ENCODE measurements at places on chromosomes 11 and 22. TPM values are rescaled to one million over a fixed set of nuclear protein-coding genes. Genes with fewer than 3 reads are reported as not detected.

LSP1 gene
- 10.6 TPM for total RNA-seq

- DNase-seq, result no peak
Measured at GRCh38 chr22:39580795-39581194, 10.2 kb downstream of the CACNA1I start.

DNA sequence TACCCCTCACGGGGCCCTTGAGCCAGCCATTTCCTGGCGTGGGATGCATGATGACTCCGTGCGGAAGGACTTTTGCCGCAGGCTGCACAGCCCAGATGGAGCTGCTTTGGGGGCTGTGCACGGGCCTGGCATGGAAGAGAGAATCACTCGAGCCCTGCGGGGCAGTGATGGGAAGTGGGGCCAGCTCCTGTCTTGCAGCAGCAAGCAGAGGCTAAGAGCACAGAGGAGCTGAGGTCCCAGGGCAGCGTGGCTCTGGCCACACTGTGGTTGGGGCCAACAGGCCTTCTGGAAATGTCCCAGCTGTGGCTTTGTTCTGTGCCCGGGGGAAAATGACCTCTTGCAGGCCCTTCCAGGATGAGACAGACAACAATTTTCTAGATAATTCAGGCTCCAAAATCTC lies 92.7 kb upstream of the TIMP3 start:
- no peak for DNase-seq

ELFN2 gene
- not detected for total RNA-seq

- DNase-seq, result no peak
Measured at GRCh38 chr11:15976433-15977045, 379.8 kb downstream of the SOX6 start.

DNA sequence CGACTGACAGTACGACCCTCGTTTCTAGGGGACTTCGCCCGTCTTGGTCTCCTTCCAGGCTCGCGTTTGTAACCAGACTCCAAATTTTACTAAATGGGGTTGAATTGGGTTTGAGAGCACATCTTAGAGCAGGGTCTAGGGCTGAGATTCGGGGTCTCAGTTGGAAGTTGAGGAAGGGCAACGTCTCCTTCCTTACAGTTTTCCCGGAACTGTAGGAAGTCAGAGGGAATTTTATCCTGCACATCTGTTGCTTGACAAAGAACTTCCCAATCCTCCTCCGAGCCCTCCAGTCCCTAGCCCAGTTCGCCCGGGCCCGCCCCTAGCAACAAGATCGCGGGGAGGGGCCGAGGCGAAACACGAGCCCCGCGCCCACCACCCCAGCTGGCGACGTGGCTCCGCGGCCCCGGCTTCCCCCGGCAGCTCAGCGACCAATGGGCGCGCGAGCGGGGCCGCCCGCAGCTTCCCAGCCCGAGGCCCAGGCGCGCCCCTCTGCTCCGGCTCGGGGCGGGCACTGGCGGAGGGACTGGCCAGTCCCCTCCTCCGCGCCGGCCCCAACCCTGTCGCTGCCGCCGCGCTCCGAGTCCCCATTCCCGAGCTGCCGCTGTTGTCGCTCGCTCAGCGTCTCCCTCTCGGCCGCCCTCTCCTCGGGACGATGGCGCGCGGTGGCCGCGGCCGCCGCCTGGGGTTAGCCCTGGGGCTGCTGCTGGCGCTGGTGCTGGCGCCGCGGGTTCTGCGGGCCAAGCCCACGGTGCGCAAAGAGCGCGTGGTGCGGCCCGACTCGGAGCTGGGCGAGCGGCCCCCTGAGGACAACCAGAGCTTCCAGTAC lies at the start of gene RCN1:
TSS of gene RCN1 (plus strand) at position 530 of the 826 bp plus-strand sequence. CDS start at position 653, 123 bp downstream.
- peak; percentile 55 for DNase-seq

DNA sequence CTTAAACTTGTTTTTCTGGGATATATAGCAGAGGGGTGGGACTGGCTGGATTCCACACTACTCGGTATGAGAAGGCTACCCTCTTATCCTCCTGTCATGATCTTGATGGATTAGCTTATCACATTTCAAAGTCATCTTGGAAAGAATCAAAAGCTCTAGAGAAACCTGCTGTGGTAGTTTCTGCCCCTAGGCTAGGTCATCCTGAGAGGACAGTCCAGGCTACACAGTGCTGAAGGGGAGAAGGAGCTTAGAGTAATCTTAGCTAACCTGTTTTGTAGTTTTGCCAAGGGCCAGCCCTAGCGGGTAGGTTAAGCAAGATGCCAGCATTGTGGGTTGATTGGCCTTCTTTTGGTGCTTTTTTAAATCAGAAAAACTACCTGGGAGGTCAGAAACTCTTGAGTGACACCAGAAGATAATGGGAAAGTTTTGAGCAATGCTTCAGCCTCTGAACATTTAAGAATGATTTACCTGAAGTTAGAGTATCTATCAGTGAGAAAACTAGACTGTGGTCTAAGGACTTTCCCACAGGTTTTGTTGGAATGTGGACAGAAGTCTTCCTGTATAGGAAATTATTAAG lies 21.3 kb downstream of the PIWIL4 start:
- DNase-seq, result no peak

GLB1L3 gene
- not detected for total RNA-seq

UBQLN3 gene
- total RNA-seq, result 0.53 TPM

DNA sequence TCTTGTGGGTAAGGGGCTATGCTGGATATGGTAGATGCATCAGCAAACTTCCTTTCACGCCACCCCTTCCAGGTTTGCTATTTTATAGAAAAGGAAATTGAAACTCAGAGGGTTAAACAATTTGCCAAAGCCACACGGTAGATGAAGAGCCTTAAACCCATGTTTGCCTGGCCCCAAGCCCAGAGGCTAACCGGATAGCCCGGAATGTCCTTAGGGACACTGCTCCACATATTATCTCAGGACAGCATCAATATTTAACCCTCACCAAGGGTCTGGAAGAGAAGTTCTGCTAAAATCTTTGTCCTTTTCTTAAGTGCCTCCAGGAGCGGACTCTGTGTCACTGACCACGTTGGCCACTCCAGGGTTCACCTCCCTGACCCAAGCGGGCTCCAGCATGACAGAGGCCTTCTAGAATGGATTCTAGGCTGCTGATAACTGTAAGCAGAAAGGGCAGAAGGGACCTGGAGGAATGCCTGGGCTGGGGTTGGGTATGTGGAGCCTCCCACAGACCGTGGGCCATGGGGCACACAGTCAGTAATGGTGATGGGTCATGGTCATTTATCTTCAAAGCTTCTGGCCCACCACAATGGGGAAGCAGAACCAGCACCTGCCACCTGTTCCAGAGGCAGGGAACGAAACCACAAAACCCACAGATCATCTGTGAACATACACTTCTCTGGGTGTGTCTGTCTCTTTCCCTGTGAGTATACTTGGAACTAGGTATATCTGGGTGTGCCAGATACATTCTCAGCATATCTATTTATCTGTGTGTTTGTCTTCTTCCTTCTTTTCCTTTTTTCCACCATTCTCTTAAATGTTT lies 5.4 kb upstream of the TMEM86A start:
- DNase-seq, result no peak

GRCh38 chr22:29882716-29883044 lies 294 bp upstream of the MTMR3 start:
- DNase-seq, result no peak

DNA sequence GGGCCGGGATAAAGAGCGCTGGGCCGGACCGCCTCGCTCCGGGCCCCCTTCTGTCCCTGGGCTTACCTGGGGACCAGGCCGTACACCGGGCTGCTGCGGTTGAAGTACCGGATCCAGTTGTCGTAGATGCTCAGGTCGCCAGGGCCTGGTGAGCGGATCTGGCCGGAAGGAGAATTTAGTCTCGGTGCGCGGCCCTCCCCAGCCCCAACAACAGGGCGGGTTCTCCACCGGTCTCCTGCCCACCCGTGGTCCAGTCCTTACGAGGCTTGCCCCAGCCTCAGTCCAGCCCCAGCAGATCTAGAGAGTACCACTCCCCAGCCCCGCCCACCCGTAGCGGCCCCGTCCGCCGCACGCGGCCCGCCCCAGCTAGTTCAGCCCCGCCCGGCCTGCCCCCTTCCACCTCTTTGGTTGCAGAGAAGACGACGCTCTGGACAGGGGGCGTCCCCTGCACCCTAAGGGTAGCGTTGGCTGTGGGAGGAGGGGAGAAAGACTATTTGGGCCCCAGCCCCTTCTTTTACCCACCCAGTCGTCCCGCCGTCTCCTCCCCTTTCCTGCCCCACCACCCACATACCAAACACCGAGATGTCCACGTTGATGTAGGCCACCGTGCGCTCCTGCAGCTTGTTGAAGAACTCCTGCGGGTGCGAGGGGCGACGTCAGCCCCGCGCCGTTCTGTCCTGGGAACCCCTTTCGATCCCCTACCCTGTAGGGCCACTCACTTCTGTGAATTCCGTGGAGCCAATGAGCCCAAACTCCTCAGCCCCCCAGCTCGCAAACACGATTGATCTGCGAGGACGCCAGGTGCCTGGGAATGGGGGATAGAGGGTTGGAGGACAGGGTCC lies 6.8 kb downstream of the SAC3D1 start:
- peak; percentile 48 for DNase-seq

DNA sequence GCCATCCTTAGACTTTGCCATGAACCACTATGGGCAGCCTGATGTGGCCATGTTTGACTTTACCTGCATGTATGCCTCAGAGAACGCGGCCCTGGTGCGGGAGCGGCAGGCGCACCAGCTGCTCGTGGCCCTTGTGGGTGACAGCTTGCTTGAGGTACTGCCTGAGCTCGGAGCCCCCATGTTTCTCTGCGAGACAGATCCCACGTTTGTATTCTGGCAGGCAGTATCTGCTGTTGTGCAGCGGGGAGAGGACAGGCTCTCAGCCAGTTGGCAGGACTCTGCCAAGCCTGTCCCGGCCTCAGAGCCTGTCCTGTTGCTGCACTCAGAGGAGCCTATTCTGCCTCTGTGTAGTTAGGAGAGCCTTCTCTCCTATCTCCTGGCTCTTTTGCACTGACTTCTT lies 109.9 kb downstream of the MICAL2 start:
- DNase-seq, result no peak

FDXACB1 gene
- total RNA-seq, result 0.53 TPM

GRCh38 chr22:17369439-17370025 lies at the start of gene CECR2:
Gene CECR2, plus strand, starts transcription at chr22:17369460. Its CDS starts 324 bp downstream, at chr22:17369784.
- DNase-seq, result no peak

- DNase-seq, result peak; percentile 44
Measured at GRCh38 chr11:118899706-118900360, 16.1 kb downstream of the CXCR5 start.

DNA sequence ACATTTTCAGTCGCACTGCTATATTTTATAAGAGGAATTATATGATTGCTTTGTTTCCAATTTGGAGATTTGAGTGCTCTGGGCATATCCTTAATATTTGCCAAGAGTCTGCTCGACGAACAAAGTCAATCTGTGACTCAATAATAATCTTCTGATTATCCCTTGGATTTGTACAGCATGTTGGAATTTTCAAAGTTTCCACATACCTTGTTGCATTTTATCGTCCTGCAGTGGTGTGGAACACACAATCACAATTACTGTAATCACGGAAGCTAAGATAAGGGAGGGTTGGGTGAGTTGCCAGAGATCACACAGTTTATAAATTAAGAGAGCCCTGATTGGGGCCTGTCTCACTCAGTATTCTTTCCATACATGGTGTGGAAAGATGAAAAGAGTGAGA lies 189.3 kb downstream of the GUCY1A2 start:
- no peak for DNase-seq

DNA sequence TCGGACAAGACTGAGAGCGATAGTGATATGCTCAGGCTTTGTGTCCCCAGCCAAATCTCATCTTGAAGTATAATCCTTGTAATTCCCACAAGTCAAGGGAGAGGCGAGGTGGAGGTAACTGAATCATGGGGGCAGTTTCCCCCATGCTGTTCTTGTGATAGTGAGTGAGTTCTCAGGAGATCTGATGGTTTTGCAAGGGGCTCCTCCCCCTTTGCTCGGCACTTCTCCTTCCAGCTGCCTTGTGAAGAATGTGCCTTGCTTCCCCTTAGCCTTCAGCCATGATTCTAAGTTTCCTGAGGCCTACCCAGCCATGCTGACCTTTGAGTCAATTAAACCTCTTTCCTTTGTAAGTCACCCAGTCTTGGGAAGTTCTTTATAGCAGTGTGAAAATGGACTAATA lies 7.5 kb upstream of the FOLR2 start:
- peak; percentile 46 for DNase-seq

DNA sequence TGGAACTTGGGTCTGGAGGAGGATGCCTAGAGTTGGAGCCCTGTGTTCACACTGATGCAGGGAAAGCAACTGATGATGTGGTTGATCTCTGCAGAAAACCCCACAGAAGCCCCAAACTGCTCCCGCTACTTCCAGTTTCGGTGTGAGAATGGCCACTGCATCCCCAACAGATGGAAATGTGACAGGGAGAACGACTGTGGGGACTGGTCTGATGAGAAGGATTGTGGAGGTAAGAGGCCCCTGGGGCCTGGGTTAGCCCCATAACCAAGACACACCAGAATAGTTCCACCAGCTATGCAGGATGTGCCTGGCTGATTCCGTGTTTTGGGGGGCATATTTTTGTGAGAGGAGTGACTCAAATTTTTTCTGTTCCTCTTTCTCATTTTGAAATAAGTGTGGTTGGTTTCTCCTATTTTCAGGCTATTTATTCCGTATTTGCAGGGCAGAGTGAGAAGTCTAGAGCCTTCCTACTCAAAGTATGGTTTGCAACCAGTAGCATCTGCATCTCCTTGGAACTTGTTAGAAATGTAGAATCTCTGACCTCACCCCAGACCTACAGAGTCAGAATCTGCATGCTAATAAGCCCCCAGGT lies 137.3 kb upstream of the SORL1-AS1 start:
- DNase-seq, result no peak

- no peak for DNase-seq
Measured at GRCh38 chr11:125685228-125685627, 4.6 kb upstream of the ACRV1 start.

- no peak for DNase-seq
Measured at GRCh38 chr11:119745112-119745511, 16.1 kb upstream of the NECTIN1 start.

- no peak for DNase-seq
Measured at GRCh38 chr11:79086056-79086455, 354.8 kb downstream of the TENM4 start.

DNA sequence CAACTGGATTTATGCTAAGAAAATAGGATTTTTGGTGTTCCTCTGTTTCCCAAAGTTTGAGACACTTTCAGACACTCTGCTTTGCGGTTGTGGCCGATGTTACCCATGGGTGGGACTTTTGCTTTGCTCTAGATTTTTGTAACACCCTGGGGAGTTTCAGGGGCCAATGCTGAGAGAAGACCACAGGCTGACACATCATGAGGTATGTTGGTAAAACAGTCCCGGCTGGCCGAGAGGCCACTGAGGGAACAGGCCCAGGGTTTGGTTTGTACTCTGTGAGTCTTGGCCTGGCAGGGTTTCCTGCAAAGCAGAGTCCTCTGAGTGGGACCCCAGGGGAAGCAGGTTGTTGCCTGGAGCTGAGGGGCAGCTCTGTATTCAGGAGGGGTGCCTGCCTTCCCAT lies 78.5 kb upstream of the PITPNB start:
- no peak for DNase-seq

- DNase-seq, result no peak
Measured at GRCh38 chr11:104259121-104259610, 95.2 kb upstream of the PDGFD start.

TRIM66 gene
- 12.1 TPM for total RNA-seq

GRCh38 chr11:45537614-45538013 lies 127.8 kb downstream of the CHST1 start:
- DNase-seq, result no peak

GRCh38 chr11:100612766-100613165 lies 74.3 kb upstream of the ARHGAP42 start:
- no peak for DNase-seq

- DNase-seq, result no peak
Measured at GRCh38 chr11:128279866-128280265, 307.5 kb downstream of the ETS1 start.

- peak; percentile 29 for DNase-seq
Measured at GRCh38 chr11:26276798-26277424, 55.0 kb upstream of the ANO3 start.

GRCh38 chr11:72001834-72002591 lies 3.3 kb downstream of the IL18BP start:
- DNase-seq, result no peak

LRFN4 gene
- total RNA-seq, result 9.0 TPM

CAVIN3 gene
- 18.0 TPM for total RNA-seq

Data from Peyer's patch (tissue), 4 donors.